Activated T-cell treated with anti-CD3 and anti-CD28 coated beads, Interleukin-2, amount 50 U/mL, for 72 hours (primary cell): ENCODE measurements at places on chromosomes 2 and 18. TPM values are rescaled to one million over a fixed set of nuclear protein-coding genes. Genes with fewer than 3 reads are reported as not detected.

Gene CFC1
- total RNA-seq, result not detected

Gene ASIC4
- total RNA-seq, result 0.19 TPM

Gene CACNB4
- total RNA-seq, result 0.56 TPM

Gene OTOS
- not detected for total RNA-seq

Gene EHD3
- 0.95 TPM for total RNA-seq

Gene ITGB6
- total RNA-seq, result not detected

Gene CD28
- total RNA-seq, result 177 TPM

Gene RTP5
- total RNA-seq, result 0.12 TPM

Gene HPCAL1
- 52.0 TPM for total RNA-seq

Gene WDCP
- total RNA-seq, result 14.9 TPM

GRCh38 chr18:74977041-74977440, 231.9 kb downstream of the PTGR3 start:
- H3K4me3 ChIP-seq, result no peak overlapping the region
- H3K27me3 ChIP-seq, result no peaks in the 10 kb centered on the region
- peaks cover 5% of the 10 kb centered on the region for H3K4me1 ChIP-seq
- no peaks in the 10 kb centered on the region for H3K36me3 ChIP-seq
- H3K27ac ChIP-seq, result no peak overlapping the region
- no peak for DNase-seq

GRCh38 chr2:209556354-209556961, 132.6 kb downstream of the MAP2 start:
- H3K36me3 ChIP-seq, result no peaks in the 10 kb centered on the region
- no peak overlapping the region for H3K27ac ChIP-seq
- no peak for DNase-seq
- no peak overlapping the region for H3K4me3 ChIP-seq
- no peaks in the 10 kb centered on the region for H3K27me3 ChIP-seq

GRCh38 chr2:86140969-86141392, 34.9 kb downstream of the PTCD3 start:
- peak overlapping the region; percentile 24 for H3K27ac ChIP-seq
- no peak for DNase-seq
- H3K36me3 ChIP-seq, result peaks cover 47% of the 10 kb centered on the region
- no peaks in the 10 kb centered on the region for H3K27me3 ChIP-seq
- H3K4me1 ChIP-seq, result peaks cover 10% of the 10 kb centered on the region

GRCh38 chr18:55447672-55448018, 140.3 kb downstream of the TCF4 start:
- no peak overlapping the region for H3K27ac ChIP-seq
- no peak for DNase-seq
- H3K4me1 ChIP-seq, result no peaks in the 10 kb centered on the region

DNA sequence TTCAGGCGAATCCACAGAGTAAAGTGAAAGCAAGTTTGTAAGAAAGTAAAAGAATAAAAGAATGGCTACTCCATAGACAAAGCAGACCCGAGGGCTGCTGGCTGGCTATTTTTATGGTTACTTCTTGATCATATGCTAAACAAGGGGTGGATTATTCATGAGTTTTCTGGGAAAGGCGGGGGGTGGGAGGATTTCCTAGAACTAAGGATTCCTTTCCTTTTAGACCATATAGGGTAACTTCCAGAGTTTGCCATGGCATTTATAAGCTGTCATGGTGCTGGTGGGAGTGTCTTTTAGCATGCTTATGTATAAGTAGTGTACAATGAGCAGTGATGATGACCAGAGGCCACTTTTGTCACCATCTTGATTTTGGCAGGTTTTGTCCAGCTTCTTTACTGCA, 59.8 kb downstream of the SLC4A3 start:
- no peak overlapping the region for H3K27ac ChIP-seq
- peaks cover 24% of the 10 kb centered on the region for H3K27me3 ChIP-seq
- no peak for DNase-seq
- peaks cover 3% of the 10 kb centered on the region for H3K36me3 ChIP-seq

DNA sequence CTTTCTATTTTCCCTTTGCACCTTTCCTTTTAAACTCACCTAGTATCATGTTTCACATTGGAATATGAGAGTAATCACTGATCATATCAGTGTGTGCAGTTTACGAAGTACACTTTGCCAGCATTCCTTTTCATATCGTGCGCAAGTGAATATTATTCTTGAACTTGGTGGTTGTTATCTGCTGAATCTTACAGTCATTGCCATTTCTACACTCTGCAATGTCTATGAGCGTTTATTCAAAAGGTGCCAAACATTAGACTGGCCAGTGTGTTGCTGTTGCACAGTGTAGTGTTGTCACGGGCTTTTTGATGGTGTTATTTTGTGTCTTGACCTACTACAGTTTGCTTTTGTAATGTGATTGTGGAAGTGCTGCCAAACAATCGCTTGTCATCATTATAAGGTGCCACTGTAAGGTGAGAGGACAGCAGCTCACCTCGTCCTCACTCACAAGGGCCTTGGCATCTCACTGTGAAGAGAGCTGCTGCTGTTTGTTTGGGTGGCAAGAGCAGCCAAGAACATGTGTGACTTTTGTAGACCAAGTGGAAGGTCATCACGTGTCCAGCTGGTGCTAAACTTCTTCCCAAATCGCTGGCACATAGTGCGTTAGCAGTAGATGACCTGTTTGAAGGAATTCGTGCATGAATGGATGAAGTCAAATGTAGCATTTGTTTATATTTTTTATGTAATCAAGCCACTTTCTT, 113.3 kb downstream of the MYO1B start:
- H3K27me3 ChIP-seq, result no peaks in the 10 kb centered on the region
- peaks cover 2% of the 10 kb centered on the region for H3K36me3 ChIP-seq

DNA sequence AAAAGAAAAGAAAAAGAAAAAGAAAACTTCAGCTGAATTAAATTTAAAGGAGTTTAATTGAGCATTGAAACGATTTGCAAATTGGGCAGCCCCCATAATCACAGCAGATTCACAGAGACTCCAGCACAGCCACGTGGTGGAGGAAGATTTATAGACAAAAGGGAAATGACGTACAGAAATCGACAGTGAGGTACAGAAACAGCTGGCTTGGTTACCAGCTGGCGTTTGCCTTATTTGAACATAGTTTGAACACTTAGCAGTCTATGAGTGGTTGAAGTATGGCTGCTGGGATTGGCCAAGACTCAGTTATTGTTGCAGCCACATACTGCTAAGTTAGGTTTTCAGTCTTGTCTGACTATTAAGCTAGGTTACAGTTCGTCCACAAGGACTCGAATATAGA, 312.2 kb upstream of the SLC14A2 start:
- peaks cover 5% of the 10 kb centered on the region for H3K27me3 ChIP-seq
- no peaks in the 10 kb centered on the region for H3K36me3 ChIP-seq
- H3K27ac ChIP-seq, result no peak overlapping the region

GRCh38 chr2:211204456-211204855, 648.1 kb downstream of the CPS1 start:
- H3K27ac ChIP-seq, result no peak overlapping the region
- no peaks in the 10 kb centered on the region for H3K4me1 ChIP-seq
- no peaks in the 10 kb centered on the region for H3K27me3 ChIP-seq
- no peak for DNase-seq
- H3K4me3 ChIP-seq, result no peak overlapping the region

DNA sequence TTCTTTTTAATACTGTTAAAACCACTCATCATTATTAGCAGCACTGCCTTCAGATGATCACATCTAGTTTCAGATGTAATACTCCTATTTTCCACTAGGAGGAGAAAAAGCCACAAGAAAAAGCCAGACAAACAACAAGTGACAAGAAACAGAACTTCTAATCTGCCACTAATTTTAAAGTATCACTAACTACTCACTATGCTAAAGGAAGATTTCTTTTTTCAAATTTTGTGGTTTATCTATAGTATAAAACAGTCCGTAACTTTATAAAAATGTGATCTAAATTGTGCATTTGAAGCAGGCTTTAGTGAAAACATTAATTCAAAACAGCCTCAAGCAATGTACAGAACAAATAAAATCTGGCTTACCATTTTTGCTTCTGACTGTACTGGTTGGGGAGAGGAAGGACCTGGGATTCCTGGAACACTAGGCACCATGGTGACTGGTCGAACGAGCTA, 56.8 kb downstream of the ATF2 start:
- no peak overlapping the region for H3K27ac ChIP-seq
- DNase-seq, result no peak
- H3K4me1 ChIP-seq, result no peaks in the 10 kb centered on the region
- H3K27me3 ChIP-seq, result no peaks in the 10 kb centered on the region
- no peak overlapping the region for H3K4me3 ChIP-seq

DNA sequence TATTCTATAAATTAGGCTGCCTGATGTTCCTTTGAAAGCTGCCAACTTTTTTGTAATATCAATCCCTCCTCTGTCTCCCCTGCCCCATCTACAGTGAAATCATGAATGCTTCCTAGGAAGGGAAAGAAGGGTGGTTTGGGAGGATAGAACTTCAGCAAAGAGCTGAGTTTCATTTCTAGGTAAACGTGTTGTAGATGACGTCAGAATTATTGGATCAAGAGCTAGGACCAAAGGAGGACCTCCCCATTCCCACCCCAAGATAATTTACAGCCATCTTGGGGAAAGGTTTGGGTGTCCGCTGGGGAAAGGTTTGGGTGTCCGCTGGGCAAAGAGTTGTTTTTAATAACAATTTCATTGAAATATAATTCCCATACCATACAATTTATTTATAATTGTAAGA, 11.2 kb upstream of the ANKRD53 start:
- no peak overlapping the region for H3K4me3 ChIP-seq
- no peaks in the 10 kb centered on the region for H3K36me3 ChIP-seq
- no peak overlapping the region for H3K27ac ChIP-seq
- peaks cover 6% of the 10 kb centered on the region for H3K4me1 ChIP-seq

DNA sequence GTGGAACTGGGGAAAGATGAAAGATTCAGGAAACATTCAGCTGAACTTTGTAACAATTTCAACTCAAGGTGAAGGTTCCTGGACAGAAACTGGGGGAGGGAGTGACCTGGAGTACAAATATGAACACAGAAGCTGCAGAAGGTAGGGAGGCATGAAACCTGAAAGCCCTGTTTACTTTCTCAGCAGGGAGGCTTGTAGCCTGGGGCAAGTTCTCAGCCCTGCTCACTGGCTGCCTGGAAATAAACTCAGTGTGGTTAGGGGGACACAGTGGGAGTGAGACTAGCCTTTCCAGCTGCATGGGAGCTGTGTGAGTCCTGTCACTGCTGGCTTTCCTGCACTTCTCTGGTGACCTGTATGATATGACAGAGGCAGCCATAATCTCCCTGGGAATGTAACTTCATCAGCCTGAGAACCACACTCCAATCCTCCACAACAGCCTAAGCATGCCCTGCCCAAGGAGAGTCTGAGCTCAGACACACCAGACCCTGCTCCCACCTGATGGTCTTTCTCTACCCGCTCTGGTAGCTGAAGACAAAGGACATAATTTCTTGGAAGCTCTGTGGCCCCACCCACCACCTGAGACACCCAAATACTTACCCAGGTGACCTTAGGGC, 77.0 kb downstream of the ZSWIM2 start:
- H3K27ac ChIP-seq, result no peak overlapping the region
- H3K27me3 ChIP-seq, result peaks cover 4% of the 10 kb centered on the region
- H3K4me1 ChIP-seq, result no peaks in the 10 kb centered on the region
- no peak overlapping the region for H3K4me3 ChIP-seq
- H3K36me3 ChIP-seq, result no peaks in the 10 kb centered on the region
